ENCODE measurements at places on chromosomes 3 and 15.
A peak's percentile ranks its signal among the peaks of the same experiment; 100 is the strongest.

DNA sequence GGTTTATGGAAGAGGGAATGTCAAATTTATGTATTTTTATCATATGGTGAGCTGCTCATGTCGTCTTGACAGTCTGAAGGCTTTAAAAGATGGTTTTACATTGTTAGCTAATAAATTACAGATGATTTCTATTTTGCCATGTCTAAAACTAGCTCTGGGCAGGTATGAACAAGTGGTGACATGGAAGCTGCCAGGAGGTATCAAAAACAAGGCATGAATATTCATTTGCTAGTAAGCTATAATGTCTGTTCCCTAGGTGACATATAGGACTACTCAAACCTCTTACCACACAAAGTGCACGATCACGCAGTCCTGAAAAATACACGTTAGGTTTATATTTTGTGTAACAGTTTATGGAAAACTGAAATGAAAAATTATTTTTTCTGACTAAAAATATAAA is 34.8 kb downstream of the ST3GAL6 start:
- H3K27me3 ChIP-seq = no peaks in the 10 kb centered on the region
- H3K4me3 ChIP-seq = no peak overlapping the region
- no peaks in the 10 kb centered on the region for H3K4me1 ChIP-seq
- no peak overlapping the region for H3K27ac ChIP-seq
- no peaks in the 10 kb centered on the region for H3K36me3 ChIP-seq
- DNase-seq = no peak

GRCh38 chr3:179036226-179036625 is 35.4 kb downstream of the ZMAT3 start:
- no peak for DNase-seq
- no peak overlapping the region for H3K4me3 ChIP-seq
- no peak overlapping the region for H3K27ac ChIP-seq
- peaks cover 39% of the 10 kb centered on the region for H3K4me1 ChIP-seq

GRCh38 chr15:36067483-36068274 is 511.7 kb upstream of the CDIN1 start:
- DNase-seq = no peak
- H3K36me3 ChIP-seq = no peaks in the 10 kb centered on the region
- no peak overlapping the region for H3K4me3 ChIP-seq
- H3K27me3 ChIP-seq = no peaks in the 10 kb centered on the region

DNA sequence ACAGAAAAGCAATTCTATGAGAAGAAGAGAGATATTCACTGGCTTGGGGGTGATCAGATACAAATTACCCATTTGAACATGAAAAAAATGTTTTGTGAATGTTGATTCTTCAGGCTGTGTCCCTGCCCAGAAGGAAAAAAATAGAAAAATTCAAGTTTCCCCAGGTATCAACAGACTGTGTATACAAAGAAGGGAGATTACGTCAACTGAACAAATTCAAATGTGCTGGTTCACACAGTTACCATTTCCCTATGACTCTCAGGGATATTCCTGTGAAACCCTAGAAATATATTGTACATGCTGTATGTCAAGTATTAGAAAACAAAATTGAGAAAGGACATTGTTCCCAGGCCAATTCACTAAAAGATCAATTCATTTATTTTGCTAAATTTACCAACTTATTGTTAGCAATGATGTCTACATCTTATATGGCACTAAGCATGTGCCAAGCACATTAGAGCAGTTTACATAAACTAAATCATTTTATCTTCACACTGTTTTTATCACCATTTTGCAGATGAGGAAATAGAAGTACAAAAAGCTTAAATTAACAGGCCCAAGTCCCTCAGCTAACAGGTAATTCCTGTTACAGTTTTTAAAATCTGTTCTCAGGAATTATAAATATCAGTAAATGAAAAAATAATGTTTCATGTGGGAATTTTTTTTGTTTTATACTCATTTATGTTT is 306.7 kb upstream of the ROBO2 start:
- no peaks in the 10 kb centered on the region for H3K36me3 ChIP-seq
- no peak overlapping the region for H3K27ac ChIP-seq
- no peaks in the 10 kb centered on the region for H3K27me3 ChIP-seq

GRCh38 chr3:144989807-144990206 is 1018.2 kb downstream of the DIPK2A start:
- no peak overlapping the region for H3K27ac ChIP-seq
- no peaks in the 10 kb centered on the region for H3K27me3 ChIP-seq
- no peaks in the 10 kb centered on the region for H3K36me3 ChIP-seq

- no peak within 1 kb of the TSS for H3K27ac ChIP-seq
- DNase-seq = no peak
- peaks cover 6% of the 10 kb centered on the region for H3K36me3 ChIP-seq
- H3K4me3 ChIP-seq = peak within 1 kb of the TSS; percentile 77
- peaks cover 30% of the 10 kb centered on the region for H3K27me3 ChIP-seq
Measured at GRCh38 chr3:96813820-96814650, at the start of gene EPHA6. Gene EPHA6 (plus strand): TSS chr3:96814594.

DNA sequence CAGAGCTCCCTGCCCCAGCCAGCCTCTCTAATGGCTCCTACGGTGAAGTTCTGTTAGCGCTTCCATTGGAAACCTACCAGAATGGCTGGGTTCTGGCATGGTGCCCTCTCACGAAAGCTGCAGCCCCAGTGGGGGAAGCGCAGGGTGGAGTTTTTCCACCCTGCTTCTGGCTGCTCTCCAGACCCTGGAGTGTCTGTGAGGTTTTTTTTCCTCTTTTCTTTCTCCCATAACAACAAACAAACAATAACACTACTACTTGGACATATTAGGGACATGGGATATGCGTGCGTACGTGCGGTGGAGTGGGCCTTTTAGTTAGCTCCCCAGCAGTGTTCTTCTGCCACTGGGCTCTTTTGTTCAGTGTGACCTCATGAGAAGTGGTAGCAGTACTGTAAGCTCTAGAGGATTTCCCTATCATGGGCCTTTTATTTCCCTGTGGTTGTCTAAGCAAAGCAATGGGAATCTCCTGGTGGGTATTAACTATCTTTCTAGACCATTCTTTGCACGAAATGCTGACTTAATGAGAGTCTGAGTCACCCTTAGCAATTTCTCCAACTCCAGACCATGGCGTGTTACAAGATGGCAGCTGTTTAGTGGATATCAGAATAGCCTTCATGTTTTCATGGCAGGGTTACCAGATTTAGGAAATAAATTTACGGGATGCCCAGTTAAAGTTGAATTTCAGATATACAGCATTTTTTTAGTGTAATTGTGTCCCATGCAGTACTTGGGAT is 161.9 kb downstream of the FNDC3B start:
- H3K36me3 ChIP-seq = peaks cover 14% of the 10 kb centered on the region
- no peak overlapping the region for H3K4me3 ChIP-seq
- DNase-seq = no peak
- peaks cover 5% of the 10 kb centered on the region for H3K4me1 ChIP-seq
- H3K27me3 ChIP-seq = no peaks in the 10 kb centered on the region

DNA sequence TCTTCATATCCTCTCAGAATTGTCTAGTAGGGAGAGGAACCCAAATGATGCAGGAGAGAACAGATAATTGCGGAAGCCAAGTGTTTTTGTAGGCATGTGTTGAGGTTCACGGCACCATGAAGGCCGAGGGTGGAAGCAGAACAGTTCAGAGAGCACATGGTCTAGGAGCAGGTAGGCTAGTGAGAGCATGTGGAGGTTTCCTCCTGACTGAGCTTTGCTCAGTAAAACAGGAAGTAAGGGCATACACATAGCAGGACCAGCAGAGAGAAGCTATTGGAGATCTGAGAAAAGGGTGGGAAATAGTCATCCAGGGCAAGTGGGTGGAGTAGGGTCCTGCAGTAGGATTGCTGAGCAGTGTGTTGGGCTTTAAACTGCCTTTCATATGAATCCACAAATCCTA is 491.1 kb downstream of the FHIT start:
- H3K27me3 ChIP-seq = no peaks in the 10 kb centered on the region
- DNase-seq = no peak
- peaks cover 5% of the 10 kb centered on the region for H3K4me1 ChIP-seq
- no peaks in the 10 kb centered on the region for H3K36me3 ChIP-seq
- no peak overlapping the region for H3K4me3 ChIP-seq

DNA sequence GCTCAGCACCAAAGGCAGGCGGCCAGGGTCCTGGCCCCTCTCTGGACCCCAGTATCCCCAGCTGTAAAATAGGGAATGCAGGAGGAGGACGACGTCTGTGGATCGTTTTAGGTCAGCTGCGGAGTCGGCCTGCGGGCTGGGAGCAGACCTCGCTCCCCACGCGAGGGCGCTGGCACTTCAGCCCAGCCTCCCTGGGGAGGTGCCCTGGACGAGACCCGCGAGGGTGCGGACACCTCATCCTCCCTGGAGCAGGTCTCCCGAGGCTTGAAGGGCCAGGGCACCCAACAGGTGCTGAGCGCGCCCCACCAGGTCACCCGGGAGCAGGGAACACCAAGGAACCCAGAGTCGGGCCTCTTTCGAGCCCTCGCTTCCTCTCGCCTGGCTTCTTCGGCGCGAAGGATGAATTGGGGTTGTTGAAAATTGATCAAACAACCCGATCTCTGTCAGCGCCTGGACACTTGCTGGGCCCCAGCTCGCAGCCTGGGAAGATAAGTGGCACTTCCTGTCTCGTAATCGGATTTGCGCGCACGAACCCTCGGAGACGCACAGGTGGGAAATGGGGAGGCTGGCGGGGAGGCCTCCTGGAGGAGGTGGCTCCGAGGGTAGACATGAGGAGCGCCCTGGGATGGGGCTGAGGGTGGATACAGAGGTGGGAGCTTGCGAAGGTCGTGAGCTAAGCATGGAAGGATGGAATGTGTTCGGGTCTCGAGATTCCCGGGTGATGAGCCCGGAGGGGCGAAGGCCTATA is 588 bp upstream of the VIPR1 start:
- peak overlapping the region; percentile 82 for H3K27ac ChIP-seq
- H3K4me1 ChIP-seq = peaks cover 25% of the 10 kb centered on the region
- H3K27me3 ChIP-seq = peaks cover 24% of the 10 kb centered on the region
- H3K36me3 ChIP-seq = no peaks in the 10 kb centered on the region
- peak; percentile 44 for DNase-seq
- peak overlapping the region; percentile 95 for H3K4me3 ChIP-seq

DNA sequence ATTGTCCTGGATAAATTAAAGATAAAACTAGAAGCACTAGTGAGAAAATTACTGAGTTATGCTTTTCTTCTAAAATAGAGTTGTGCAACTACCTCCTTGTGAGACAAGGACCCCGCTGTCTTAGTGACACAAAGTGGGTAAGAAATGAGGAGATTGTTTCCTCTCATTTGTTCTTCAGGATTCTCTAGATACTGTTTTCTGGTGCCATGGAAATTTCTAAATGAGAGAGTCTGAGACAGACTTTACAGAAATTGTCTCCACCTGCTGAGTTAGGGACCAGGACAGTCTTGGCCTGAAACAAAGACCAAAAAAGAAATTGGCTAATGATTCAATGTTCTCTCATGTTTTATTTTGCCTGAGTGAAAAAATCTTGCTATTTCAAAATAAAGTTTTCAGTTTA is 427.5 kb downstream of the TUSC7 start:
- no peak overlapping the region for H3K27ac ChIP-seq
- no peak for DNase-seq
- no peaks in the 10 kb centered on the region for H3K4me1 ChIP-seq

DNA sequence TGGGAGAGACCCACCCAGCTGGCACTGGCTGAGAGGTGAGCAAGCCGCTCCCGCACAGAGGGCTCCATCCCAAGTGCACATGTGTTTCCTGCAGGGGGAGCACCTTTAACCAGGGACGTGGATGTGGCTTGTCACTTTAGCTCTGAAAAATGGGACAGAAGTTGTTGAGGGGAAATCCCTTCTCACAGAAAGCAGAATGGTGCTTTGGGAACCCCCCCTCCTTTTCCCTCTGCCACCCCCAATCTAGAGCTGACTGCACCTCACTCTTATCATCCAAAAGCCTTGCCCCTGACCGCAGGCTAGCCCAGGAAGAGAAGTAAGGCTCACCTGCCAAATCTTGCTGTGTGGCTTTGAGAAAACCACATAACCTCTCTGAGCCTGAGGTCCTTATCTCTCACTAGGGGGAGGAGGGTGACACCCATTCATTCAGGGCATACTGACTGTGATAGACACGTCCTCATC is 77.9 kb downstream of the RPN1 start:
- H3K4me1 ChIP-seq = peaks cover 3% of the 10 kb centered on the region
- peaks cover 44% of the 10 kb centered on the region for H3K27me3 ChIP-seq
- no peak overlapping the region for H3K4me3 ChIP-seq
- H3K27ac ChIP-seq = no peak overlapping the region
- H3K36me3 ChIP-seq = no peaks in the 10 kb centered on the region

DNA sequence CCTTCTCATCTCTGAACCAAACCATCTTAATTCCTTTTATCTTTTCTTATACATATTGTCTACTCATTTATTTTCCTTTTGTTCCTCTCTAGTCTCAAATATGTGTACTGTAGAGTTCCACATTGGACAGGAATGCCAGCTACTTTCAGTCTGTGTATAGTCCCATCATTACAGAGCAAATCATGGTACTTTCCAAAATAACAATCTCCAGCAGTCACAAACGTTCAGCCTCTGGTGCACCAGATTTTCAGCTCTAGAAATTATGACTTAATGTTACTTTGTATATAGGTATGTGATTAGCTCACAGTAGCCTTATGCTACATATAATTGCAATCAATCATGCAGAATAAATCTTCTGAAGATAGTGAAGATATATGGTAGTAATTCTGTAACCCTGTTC is 32.5 kb upstream of the TM4SF4 start:
- no peak overlapping the region for H3K4me3 ChIP-seq
- H3K4me1 ChIP-seq = no peaks in the 10 kb centered on the region
- H3K36me3 ChIP-seq = no peaks in the 10 kb centered on the region
- H3K27me3 ChIP-seq = no peaks in the 10 kb centered on the region

- no peak overlapping the region for H3K27ac ChIP-seq
- H3K4me3 ChIP-seq = no peak overlapping the region
- no peaks in the 10 kb centered on the region for H3K4me1 ChIP-seq
- H3K27me3 ChIP-seq = no peaks in the 10 kb centered on the region
- no peaks in the 10 kb centered on the region for H3K36me3 ChIP-seq
Measured at GRCh38 chr15:47386459-47386858, 330.8 kb upstream of the SEMA6D start.

DNA sequence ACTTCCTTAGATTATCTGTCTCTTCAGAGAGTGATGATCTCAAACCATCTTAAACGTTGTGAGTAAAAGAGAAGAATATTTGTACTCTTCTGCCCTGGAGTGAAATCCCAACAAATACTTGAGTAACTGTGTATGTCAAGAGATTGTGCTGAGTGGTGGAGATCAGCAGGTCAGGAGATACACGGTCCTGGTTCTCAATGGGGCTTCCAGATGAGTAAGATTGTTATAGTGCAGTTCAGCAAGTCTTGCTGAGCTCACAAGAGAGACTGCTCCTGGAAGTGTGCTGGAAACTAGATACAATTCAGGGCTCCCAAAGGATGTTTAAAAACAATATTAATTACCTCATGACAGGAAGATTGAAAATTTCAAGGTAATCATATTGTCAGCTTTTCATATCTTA is 184.3 kb downstream of the AKAP13 start:
- no peak overlapping the region for H3K4me3 ChIP-seq
- no peaks in the 10 kb centered on the region for H3K27me3 ChIP-seq
- H3K36me3 ChIP-seq = peaks cover 7% of the 10 kb centered on the region
- peak overlapping the region; percentile 62 for H3K27ac ChIP-seq

All from naive B cell (primary cell).